NCI-H526 (cell line): ENCODE measurements at places on chromosomes 11 and 22.

DNA sequence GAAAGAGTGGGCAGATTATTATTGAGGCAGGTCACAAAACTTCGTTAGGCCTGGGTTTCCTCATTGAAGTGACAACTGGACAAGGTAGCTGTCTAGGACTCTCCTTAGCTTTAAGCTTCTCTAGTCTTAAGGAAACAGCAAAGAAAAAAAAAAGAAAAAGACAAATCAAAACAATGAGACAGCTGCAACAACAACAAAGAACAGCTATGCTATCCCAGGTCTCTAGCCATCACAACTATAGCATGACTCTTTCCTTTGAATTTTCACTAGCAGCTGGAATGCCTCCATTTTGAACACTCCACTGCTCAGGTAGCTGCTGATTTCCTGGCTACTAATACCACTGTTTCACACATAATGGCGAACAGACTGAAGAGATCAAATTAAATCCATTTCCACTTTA is 302.4 kb upstream of the SORL1-AS1 start:
- no peak for DNase-seq

DNA sequence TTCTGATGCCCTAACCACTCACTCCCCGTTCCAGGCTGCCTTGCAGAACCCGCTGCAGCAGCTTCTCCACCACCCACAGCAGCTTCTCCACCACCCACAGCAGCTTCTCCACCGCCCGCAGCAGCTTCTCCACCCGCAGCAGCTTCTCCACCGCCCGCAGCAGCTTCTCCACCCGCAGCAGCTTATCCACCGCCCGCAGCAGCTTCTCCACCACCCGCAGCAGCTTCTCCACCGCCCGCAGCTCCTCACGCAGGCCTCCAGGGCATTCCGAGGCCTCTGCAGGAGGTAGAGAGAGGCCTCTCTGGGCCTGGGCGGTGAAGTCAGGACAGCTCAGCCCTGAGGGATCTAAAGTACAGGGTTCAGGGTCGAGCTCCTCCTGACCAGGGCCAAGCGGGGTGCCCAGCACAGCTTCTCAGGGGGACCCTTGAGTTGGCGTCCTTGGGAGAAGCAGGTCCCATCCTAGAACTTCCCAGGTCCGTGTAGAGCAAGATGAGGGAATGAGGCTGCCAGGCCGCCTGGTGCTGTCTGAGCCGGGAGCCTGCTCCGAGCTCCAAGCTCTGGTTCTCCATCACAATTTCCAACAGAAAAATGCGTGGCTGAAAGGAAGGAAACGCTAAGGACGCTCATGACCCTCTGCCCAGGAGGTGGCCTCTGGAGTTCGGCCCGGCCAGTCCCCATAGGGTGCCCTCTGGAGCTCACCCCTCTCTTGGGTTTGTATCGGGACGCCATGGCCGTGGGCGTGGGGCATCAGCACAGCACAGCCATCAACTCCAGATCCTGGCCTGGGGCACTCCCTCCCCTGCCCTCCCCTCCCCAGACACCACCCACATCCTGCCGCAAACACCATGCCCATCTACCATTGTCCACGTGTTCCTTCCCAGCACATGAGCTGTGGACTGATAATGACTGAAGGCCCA is 528.6 kb downstream of the BRD1 start:
- DNase-seq: no peak

DNA sequence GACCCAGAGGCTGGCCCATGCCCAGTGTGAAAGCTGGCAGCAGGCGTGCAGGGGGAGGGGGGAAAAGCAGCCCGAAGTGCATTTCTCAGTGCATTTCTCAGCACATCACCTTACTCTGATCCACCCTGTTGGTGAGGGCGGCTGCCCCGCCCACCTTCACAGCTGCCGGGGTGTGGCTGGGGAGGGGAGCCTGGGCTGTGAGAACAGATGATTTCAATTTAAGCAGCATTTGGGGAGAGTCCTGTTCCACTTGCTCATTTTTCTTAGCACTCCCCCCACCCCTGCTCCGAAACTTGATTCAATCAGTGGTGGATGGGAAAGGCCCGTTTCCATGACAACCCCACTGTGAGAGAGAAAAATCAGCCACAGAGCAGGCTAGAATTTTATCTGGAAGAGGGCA is 84.8 kb downstream of the SNX19 start:
- peak; percentile 52 for DNase-seq

GRCh38 chr22:47093720-47094119 is 331.3 kb downstream of the TBC1D22A start:
- no peak for DNase-seq

GRCh38 chr11:60775420-60775961 is 9.6 kb upstream of the MS4A10 start:
- peak; percentile 95 for DNase-seq

DNA sequence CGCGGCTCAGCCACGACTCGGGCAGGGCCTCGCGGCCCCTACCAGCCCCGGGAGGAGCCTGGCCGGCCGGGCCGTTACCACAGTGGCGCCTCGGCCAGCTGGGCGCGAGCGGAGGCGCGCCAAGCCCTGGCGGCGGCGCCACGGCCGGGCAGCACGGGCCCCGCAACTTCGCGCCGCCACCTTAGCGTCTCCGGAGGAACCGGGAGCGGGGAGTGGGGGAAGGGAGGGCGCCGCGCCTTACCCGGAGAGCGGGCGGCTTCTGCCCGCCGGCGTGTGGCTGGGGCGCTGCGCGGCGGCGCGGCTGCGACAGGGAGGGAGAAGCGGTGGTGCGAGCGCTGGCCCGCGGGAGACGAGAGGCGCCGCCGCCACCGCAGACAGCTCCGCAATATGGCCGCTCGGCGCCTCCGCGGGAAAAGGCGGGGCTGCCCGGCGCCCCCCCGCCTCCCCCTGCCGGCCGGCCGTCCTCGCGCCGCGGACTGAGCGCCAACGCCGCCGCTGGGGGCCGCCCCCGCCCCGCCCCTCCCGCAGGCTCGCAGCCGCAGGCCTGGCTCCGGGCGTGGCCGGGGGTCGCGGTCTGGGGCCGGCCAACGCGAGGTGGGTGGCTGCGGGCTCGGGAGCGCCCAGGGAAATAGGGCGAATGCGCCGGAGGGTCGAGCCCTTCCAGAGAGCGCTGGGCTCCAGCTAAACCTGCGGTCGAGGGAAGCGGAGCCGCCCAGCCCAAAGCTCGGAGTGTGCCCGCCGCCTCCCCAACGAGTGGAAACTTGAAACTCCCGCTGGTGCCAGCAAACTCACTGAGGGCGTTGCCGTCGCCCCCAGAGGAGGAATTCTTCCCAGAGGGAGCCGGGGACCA is at the start of gene RDX:
Gene RDX, minus strand, starts transcription at position 389 of the 850 bp plus-strand sequence. CDS start 16,922 bp downstream, outside the sequence.
- DNase-seq: peak; percentile 91

DNA sequence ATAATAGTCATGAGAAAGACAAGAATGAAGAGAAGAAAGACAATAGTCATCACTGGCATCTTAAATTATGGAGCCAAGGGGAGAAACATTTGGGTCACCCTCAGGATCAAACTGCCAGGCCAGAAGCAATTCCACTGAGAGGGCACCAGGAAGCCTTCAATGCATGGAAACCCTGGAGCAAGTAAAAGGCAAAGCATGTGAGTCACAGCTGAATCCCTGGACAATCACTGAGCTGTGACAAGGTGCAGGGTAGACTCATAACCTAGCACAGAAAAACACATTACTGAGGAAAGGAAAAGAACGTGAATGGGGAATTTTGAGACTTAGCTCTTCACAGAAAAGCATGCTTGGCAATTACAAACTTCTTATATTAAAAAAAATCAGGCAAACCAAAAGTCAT is 1.6 kb downstream of the KCNJ1 start:
- DNase-seq: no peak

- no peak for DNase-seq
These were observed 100.0 kb downstream of the RPS6KA4 start for GRCh38 chr11:64458997-64459396.

- DNase-seq: no peak
These were observed 386.6 kb upstream of the NARS2 start for GRCh38 chr11:78961247-78961646.

DNA sequence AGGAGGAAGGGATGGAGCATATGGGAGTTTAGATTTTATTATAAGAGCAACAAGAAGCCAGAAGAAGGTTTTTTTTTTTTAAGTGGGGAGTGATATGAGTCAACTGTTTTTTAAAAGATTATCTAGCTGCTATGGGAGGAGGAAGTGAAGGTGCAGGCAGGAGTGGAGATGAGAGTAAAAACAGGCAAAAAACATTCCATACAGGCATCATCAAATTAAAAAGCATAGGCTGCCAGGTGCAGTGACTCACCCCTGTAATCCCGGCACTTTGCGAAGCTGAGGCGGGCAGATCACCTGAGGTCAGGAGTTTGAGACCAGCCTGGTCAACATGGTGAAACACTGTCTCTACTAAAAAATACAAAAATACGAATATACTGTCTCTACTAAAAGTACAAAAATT is 368.4 kb upstream of the MTNR1B start:
- no peak for DNase-seq

GRCh38 chr11:16469968-16470367 is 113.6 kb upstream of the SOX6 start:
- no peak for DNase-seq

GRCh38 chr22:26957897-26958296 is 300.5 kb downstream of the MIAT start:
- no peak for DNase-seq

DNA sequence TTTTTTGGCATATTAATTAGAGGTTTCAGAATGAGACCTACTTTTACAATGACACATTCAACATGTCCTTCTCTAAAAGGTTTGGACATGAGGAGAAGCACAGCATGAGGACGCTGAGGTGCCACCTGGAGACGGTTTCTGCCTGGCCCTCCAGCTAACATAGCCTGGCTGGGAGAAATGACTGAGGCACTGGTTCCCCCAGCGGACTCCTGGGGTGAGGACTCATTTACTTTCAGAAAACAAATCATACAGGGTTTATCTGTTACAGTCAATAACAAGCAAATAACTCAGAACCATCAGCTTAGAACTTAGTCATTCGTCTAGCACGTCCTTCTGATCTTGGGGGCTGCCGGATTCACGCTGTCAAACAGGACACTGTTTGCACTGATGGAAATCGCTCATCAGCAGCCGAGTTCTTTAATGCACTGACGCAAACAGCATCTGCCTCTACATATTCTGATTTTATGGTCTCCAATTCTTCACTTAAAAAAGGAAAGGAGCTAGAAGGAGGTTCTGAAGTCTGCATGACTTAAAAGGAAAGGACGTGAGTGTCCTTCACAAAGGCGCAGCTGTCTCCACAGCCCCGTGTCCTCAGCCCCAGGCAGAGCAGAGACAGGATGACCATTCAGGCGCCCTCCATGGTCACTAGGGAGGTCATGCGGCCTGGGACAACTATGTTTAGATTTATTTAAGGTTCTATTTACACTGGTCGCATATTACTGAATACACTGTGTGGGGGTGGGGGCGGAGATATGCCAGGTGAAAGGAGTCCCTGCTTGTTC is 44.2 kb downstream of the CERK start:
- DNase-seq: no peak

DNA sequence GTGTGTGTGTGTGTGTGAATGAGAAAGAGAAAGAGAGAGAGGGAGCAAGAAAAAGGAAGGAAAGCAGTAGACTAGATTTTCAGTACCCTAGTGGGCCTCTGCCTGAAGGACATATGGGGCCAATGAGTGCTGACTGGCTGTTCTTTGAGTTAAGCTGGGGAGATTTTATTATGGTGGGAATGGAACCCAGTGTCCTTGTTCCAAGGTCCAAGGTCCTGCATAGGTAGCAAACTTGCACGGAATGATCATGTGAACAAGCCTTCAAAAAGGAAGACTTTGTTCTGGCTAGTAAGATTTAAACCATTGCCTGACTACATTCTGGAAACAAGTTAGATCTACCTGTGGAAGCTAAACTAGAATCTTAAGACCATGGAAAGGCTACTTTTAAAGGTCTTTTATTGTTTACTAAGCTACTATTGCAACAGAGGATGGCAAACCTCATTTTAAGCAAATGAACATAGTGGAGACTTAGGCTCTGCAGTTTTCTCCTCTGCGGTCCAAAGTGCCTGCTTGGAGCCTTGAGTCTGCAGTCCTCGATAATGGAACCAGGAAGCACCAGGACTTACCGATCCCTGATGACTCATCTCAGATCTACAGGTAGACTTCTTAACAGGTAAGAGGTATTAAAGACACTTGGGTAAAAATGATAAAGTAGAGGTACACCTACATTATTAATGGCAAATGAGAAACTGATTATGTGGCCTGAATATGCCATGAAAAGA is 10.2 kb upstream of the GRAMD1B start:
- DNase-seq: no peak

GRCh38 chr11:76689313-76690260 is 19.0 kb upstream of the LRRC32 start:
- DNase-seq: no peak

GRCh38 chr22:47927648-47928210 is 1165.3 kb downstream of the TBC1D22A start:
- DNase-seq: no peak

GRCh38 chr11:4658629-4659445 is 15.1 kb downstream of the OR51E1 start:
- DNase-seq: no peak

- DNase-seq: no peak
These were observed 46.1 kb upstream of the PHF21B start for GRCh38 chr22:45055936-45056335.

DNA sequence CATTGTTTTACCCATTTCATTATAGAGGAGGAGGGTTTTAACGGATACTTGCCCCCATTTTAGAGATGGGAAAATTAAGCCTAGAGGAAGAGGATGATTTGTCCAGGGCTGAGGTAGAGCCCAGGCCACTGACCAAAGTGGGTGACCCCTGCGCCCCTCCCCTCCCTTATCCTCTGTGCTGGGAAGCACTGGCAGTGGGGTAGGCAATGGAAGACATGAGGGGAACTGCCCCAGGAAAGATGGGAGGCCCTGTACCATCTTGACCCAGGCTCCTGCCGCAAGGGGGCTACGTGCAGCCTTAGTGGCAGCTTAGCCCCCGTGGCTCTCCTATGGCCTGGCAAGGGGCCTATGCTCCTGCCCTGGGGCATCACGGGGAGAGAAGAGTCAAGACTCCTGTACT is 76.4 kb upstream of the MYOD1 start:
- no peak for DNase-seq

- no peak for DNase-seq
These were observed 52.4 kb downstream of the CHRDL2 start for GRCh38 chr11:74678591-74679512.

DNA sequence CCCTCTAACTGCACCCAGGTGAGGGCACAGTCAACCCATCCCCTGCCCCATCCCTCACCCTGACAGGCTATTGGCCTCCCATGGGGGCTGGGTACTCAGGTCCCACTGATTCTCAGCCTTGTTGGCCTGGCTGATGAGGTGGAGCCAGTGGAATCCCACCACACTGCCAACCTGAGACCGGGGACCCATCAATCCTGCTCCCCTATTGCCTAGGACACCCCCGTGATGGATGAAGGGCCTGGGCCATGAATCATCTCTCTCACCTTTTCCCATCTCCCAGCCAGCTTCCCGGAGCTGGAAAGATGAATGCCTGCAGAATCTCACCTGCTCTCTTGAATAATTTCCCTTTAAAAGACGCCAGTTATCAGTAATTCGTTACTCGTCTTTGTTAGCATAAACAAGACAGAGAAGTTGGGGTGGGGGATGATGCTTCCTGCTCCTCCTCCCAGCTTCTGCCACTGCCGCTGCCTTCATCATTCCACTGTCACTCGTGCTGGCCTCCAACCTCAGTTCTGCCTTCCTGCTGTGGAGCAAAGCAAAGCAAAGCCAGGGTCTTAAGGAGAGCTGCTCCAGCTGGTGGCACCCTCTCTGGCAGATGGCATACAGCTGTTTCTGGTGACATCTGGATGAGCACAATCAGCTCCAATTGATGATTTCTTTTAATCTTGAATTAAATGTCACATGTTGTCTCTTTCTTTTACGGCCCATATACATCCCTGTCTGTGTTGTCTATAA is 204.0 kb upstream of the NECTIN1 start:
- DNase-seq: peak; percentile 66

- peak; percentile 89 for DNase-seq
These were observed 727.4 kb downstream of the ETS1 start for GRCh38 chr11:127859941-127860354.
